ENCODE measurements at places on chromosomes 1 and 21.

DNA sequence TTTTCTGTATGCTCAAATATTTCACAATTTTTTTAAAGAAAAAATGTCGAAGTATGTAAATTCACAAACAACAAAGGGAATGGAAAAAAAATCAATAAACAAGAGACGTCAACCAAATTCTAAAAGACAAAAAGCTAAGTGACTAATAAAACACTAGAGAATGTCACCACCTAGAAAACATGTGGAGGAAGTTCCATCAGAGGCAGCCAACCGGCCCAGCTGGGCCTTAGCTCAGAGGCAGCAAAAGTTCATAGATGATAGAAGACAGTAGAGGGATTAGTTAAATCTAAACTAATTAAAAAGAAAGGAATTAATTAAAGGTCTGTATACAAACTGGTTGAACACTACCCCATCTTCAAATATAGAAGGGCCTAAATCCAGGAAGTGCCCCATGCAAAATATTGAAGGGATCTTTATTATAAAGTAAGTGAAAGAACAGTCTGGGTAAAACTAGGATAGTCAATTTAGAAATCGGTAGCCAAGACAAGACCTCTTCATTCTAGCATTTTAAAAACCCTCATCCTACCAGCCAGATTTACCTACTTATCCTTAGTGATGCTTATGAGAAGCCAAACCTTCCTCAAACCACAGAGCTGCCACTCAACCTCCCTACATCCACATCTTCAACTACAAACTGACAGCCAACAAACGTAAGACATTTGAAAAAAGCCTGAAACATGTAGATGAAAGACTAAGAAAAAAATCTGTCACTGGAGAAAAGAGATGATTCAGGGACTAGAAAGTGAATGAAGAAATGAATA lies 23.7 kb downstream of the MRPL39 start:
- DNase-seq, result no peak

DNA sequence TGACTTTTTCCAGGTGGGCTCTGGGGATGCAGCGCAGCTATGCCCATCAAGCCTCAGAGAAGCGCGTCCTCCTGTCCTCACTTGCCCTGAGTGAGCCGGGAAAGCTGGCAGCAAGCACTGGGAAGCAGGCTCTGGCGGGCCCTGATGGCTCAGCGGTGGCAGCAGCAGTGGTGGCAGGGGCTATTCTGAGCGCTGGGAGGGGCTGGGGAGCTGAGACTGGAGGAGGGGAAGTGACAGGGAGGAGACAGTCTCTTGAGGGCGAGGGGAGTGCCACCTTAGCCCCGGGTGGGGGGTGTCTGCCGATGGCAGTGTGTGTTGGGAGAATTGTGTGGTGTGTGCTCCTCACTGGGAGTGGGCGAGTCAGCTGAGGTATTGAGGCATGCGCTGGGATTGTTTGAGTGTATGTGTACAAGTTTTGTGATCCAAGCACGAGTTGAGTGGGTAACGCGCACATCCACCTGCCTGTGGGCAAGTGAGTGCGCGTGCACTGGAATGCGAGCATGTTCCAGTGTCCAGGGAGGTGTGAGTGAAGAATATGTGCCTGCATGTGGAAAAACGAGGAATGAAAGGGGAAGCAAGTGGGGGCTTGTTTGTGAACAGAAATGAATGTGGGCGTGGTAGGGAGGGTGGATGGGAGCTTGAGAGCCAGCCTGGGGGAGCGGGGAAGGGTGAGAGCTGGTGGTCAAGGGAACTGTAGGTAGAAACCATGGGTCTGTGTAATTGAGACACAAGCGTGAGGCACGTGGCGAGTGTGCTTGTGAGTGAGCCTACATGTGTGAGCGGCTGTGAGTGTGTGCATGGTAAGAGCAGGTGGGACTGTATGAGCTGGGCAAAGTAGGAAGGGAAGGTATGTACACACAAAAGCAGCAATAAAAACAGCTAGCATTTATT lies 2.9 kb upstream of the FOXO6 start:
- DNase-seq, result no peak

- no peak for DNase-seq
Observed at GRCh38 chr1:12541274-12542137, 76.5 kb downstream of the DHRS3 start.

GRCh38 chr1:84353695-84354094 lies 44.6 kb upstream of the DNASE2B start:
- DNase-seq, result no peak

DNA sequence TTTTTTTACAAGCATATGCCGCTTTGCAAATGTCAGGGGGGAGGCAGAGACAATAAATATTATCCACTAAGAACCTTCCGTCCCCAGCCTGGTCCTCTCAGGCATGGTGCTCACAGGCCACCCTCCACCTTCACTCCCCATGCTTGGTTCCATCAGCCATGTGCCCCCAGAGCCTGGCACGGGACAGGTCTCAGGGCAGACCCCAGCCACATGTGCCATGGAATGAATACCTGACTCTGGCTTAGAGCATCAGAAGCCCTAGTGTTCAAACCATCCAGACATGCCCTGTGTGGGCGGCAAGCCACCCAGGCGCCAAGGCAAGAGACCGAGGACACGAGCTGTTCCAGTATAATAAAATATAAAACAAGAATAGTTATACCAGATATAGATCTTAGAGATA lies 5.4 kb downstream of the LSS start:
- DNase-seq, result no peak

- no peak for DNase-seq
Observed at GRCh38 chr1:31417148-31417547, 4.1 kb downstream of the SERINC2 start.

DNA sequence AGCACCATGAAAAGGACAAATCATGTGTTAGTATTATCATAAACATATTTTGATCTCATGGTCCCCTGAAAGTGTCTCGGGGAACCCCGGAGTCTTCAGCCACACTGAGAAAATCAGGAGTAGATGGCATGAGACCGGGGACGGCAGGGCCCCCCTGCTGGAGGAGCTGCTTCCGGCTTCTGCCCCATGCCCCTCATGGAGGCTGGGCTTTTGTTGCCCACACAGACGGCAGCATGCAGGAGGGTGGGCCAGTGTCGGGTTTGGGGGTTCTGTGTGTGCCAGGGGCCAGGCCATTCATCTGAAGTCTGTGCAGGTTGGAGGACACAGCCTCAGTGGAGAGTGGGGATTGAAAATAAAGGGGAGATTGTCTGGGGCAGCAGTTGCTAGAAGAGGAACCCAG lies 75.1 kb upstream of the CD34 start:
- no peak for DNase-seq

DNA sequence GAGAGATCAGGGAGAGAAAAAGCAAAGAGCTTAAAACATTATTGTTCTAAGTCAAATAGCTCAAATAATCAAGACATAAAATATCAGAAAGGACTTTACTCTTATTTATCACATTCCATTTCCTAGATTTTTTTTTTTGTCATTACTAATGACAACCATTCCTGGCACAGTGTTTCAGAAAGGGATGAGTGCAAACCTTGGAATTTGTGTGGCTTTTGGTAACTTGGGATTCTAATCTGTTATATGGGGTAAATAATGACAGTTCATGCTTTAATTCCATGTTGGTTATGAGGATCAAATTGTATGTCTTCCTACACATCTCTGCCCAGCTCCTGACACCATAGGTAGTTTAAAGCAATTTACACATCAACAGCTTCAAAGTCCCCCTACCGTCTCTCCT lies 358.4 kb upstream of the ADGRL4 start:
- no peak for DNase-seq

DNA sequence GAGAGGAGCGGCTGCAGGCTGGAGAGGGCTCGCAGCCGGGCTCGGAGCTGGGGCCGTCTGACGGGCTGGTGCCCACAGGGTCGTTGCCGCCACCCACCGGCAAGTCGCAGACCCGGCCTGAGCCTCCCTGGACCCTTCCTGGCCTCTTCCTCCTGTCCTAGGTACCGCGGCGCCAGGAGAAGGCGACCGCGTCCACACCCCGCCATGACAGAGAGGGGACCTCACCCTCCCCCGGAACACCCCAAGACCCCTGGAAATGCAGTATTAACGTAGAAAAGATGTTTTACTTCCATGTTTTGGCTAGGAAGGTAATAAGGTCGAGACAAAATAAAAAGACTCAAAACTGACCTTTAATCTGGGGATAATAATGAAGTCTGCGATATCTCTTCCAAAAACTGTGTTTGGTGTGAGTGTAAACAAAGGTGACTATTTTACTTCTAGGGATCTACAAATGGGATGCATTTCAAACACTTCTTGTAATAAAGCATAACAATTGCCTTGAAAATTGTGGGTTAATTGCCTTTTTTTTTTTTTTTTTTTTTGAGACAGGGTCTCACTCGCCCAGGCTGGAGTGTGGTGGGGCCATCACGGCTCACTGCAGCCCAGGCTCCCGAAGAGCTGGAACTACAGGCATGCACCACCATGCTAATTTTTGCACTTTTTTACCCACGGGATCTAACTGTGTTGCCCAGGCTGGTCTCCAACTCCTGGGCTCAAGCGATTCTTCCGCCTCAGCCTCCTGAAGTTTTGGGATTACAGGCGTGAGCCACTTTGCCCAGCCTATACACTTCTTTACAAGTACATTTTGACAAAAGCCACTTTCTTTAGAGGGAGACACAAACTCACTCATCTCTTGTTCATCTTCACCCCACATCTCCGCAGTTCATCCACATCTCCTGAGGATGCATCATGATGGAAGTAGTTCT lies 838 bp upstream of the RSRP1 start:
- no peak for DNase-seq

DNA sequence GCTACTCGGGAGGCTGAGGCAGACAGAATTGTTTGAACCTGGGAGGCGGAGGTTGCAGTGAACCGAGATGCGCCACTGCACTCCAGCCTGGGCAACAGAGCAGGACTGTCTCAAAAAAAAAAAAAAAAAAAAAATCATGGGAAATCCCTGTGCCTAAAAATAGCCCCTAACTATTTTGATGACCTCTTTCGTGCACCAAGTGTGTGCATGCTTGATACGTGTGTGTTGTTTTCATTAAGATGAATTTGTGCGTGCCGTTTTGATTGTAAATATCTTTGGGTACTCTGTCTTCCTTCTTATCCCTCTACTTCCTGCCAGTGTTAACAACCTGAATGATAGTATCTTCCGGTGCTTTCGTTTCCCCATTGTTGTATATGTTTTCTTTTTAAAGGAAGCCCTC lies 9.8 kb downstream of the CACYBP start:
- no peak for DNase-seq

DNA sequence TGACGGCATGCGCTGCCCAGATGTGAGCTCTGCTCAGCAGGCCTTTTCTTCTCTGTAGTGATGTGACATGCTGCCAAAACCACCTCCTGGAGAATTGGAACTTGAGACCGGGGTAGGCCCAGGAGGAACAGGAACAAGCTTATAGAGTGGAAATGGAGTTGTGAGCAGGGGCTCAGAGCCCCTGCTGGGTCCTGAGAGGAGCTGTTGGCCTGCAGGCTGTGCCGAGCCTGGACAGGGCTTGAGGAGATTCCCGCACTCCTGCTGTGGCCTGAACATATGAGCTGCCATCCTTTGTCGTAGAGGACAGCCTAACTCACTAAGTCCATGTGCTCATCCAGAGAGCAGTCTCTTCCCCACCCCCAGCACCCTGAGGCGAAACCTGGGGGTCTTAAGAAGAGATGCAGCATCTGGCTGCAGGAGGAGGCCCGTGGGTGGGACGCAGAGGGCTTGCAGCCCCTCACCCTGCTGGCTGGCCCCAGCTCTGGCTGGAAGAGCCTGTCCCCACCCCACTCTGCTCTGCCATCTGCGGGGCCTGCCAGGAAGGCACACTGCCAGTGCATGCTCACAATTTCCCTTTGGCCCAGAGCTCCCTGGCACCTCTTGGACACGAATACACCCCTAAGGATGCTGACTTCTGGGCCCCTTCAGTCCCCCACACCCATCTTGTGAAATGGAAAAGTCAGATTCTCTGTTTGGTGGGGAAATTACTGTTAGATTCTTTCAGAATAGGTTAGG lies 42.5 kb downstream of the PTPRF start:
- no peak for DNase-seq

DNA sequence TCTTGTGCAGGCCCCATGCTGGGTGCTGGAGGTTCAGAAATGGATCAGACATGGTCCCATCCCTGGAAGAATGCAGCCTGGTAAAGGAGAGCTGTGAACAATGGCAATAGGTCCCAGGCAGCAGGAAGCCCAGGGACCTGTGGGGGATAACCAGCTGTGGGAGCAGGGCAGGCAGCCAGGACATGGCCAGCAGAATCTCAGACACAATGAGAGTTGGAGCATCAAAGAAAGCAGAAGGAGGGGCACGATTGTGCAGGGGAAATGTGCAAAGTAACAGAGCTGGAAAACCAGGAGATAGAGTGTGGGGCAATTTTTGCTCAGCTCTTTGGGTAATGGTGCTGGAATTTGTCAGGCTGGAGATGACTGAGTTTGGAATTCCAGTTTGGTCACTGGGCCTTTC lies 44.3 kb downstream of the C8B start:
- DNase-seq, result no peak

DNA sequence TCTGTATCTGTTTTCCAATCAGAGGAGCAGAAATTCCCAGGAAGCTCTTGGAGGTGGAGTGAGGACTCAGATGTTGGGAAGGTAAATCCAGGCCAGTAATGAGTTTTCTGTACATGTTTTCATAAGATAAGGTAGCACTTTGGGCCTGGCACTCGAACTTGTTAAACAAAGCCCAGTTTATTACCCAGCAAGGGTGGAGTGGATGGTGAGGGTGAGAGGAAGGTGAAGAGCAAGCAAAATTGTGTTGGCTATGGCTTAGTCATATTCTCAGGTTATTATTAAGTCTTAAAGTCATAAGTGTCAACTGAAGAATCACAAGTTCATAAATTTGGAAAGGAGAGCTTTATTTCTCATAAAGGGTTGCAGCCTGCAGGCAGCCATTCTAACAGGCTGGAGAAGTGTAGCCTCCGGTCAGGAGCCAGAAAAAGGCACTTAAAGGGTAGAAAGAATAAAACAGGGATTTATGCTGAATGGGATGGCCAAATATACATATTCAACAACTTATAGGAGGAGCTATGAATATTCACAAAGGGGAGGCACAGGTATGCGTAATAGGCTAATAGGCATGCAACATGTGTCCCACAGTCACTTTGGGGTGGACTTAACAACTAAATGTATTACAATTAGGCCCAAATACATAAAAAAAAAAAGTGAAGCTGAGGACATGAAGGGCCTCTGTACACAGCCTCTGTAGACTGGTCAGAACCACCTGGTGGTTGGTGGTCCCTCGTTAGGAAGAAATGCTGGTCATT lies 523.9 kb downstream of the LMO4 start:
- no peak for DNase-seq

GRCh38 chr21:33229784-33230544 lies at the start of gene IFNAR2:
IFNAR2 (plus strand) TSS chr21:33229938; CDS start chr21:33241923, 11,985 bp downstream.
- DNase-seq, result no peak

GRCh38 chr1:6198646-6199297 lies 623 bp downstream of the RPL22 start:
- DNase-seq, result no peak

- DNase-seq, result no peak
Observed at GRCh38 chr1:202348005-202348508, 442 bp upstream of the PPP1R12B start.

DNA sequence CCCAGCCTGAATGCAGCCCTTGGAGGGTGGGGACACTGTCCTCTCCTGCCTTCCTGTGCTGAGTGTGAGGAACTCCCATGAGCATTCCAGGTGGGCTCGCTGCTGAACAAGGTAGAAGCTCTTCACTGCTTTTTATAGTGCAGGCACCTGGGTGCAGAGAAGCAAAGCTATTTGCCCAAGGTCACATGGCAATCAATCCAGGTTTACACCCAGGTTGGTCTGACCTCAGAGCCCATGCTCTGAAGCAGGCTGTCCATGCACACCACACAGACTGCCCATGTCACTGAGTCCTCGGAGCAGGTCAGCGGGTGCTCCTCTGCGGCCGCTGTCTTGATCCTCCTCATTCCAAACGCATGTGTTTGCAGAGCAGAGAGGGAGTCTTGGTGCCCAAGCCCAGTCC lies 323.4 kb upstream of the VAMP3 start:
- DNase-seq, result no peak

Measured in cortex of kidney (tissue), 1 donor.